ENCODE measurements at places on chromosomes 7 and 10.

DNA sequence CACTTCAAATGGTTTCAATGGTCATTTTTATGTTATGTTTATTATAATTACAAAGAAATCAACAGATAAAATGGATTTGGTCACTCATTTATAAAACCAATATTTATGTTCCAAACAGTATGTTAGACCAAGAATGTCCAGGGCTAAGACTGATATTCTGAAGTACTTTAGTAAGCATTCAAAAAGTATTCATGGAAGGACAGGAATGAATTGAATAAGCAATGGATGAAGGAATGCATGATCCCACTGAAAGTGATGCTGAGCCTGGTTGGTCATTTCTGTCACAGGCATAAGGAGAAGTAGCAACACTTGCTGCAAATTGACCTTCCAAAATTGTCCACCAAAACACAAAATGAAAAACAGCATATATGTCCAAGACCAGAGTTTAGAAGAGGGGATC lies 189.0 kb upstream of the CELF2 start:
- no peak for DNase-seq

DNA sequence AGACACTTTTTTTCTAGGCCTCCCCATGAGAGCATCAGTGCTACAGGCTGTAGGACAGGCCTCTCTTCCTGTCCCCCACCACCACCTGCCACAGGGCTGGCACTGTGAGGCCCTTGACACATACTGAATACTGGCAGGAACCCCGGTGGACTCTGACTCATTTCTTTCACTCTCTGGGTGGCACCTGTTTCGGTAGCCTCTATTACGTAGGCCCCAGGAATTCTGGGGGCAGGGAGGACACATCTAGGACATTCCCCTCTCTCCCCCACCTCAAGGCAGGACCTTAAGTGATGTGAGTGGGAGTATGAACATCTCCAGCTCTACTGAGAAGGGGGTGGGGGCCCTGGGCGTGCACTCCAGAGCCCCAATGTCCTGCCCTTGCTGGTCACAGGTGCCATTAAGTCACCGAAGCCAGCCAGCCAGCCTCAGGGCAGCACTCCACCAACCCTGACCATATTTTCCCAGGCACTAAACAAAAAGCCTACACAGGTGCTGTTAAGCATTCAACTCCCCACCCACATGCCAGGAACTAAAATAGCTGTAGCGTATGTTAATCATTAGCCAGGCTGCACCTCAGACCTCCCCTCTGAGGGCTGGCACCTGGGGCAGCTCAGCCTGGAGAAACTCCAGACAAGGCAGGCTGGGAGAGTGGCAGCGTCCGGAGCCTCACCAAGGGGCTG lies 8.9 kb downstream of the ANXA11 start:
- DNase-seq = peak; percentile 44

- no peak for DNase-seq
Measured at GRCh38 chr10:10605551-10606081, 412.1 kb upstream of the CELF2 start.

DNA sequence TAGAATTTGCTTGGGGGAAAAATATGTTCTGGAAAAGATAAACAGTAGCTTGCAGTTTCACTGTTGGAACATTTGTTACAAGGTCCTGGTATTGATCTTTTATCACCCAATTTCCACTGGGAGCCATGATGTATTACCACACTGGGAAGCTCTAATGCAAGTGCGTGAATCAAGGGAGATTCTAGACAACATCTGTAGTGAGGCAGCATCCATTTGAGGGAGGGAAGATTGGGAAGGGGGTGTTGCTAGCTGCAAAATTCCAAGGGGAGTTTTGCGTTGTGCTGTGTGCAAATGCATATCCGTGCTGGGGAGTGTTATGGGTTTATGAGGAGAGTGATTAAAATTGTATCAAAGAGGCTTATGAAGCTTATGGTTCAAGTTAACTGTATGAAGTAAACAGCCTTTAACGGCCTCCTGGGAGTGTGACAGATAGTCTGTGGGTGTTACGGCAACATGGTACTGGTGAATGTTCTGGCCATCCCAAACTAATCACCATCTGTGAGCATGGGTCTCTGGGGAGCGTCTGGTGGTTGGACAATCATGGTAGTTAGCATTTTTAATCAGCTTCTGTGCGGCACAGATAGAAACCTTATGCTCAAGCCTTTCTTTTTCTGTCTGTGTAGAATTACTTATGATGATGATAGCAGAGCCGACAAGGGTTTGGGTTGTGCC lies 601.9 kb upstream of the GALNT17 start:
- DNase-seq = no peak

- no peak for DNase-seq
Measured at GRCh38 chr7:103446049-103446520, at the start of gene SLC26A5. SLC26A5 (minus strand) TSS chr7:103446207; CDS start chr7:103421514, 24,693 bp downstream.

GRCh38 chr10:2476812-2477553 lies 590.4 kb upstream of the PFKP start:
- no peak for DNase-seq

- no peak for DNase-seq
Measured at GRCh38 chr10:127470911-127471310, 78.2 kb upstream of the NPS start.

DNA sequence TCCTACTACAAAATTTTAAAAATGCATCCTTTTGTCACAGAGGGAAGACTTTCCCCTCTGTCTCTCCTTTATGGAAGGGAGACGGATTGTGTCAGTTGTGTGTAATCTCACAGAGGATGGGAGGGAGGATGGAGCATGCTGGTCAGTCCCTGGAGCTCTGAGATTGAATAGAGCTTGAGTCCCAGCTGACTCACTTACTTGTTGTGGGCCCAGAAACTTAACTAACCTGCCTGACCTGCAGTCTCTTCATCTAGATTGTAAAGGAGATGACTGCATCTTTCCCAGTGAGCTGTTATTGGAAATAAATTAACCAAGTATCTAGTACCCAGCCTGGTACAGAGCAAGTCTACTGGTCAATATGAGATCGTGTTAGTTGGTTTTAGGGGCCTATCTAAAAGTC lies 77.9 kb upstream of the ADO start:
- no peak for DNase-seq

GRCh38 chr10:97256356-97256755 lies 36.1 kb downstream of the ARHGAP19 start:
- DNase-seq = no peak

- no peak for DNase-seq
Measured at GRCh38 chr10:58179238-58179637, 88.5 kb downstream of the IPMK start.

DNA sequence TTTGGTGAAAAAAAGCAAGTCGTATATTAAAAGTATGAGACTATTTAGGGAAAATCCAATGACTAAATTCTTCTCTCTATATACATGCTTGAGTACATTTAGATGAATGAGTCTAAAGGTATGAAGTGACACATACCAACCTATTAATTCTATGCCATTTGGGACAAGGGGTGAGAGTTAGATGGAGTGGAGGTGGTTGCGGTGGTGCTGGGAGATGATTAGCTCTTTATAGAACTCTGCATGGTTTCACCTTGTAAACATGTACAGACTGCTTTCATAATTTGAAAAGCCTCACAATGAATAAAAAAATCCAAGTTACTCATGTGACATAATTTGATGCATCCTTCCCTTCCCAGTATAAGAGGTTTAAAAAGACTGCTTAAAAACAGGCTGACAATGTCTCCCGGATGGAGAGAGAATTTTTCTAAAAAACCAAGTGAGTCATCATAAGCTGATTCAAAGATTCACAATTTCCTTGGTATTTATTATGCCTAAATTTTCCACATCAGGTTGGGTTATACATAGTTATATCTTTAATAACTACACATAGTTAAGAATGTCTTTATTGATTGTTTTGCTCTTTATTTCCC lies 572.8 kb downstream of the REEP3 start:
- no peak for DNase-seq

All from naive thymus-derived CD8-positive, alpha-beta T cell (primary cell).